ENCODE measurements at places on chromosomes 1 and 21. TPM values are rescaled to one million over a fixed set of nuclear protein-coding genes. Genes with fewer than 3 reads are reported as not detected.

The FAM110D gene
- polyA plus RNA-seq, result not detected

The FCRL5 gene
- not detected for polyA plus RNA-seq

The GPR52 gene
- 0.20 TPM for polyA plus RNA-seq

The MSH4 gene
- 0.01 TPM for polyA plus RNA-seq

The AADACL4 gene
- not detected for polyA plus RNA-seq

The ATAD3B gene
- polyA plus RNA-seq, result 15.4 TPM

The DCDC2B gene
- polyA plus RNA-seq, result not detected

The EVA1C gene
- 0.34 TPM for polyA plus RNA-seq

The C2CD2 gene
- polyA plus RNA-seq, result 19.7 TPM

The UBXN10 gene
- 0.05 TPM for polyA plus RNA-seq

- DNase-seq, result no peak
- H3K27me3 ChIP-seq, result peaks cover 54% of the 10 kb centered on the region
- no peaks in the 10 kb centered on the region for H3K36me3 ChIP-seq
- peaks cover 44% of the 10 kb centered on the region for H3K4me1 ChIP-seq
- peak overlapping the region; percentile 77 for H3K4me3 ChIP-seq
Observed at GRCh38 chr1:212606395-212607205, 2.0 kb upstream of the ATF3 start.

GRCh38 chr1:107171333-107171732 is 30.5 kb downstream of the NTNG1 start:
- no peaks in the 10 kb centered on the region for H3K27me3 ChIP-seq
- H3K36me3 ChIP-seq, result no peaks in the 10 kb centered on the region

DNA sequence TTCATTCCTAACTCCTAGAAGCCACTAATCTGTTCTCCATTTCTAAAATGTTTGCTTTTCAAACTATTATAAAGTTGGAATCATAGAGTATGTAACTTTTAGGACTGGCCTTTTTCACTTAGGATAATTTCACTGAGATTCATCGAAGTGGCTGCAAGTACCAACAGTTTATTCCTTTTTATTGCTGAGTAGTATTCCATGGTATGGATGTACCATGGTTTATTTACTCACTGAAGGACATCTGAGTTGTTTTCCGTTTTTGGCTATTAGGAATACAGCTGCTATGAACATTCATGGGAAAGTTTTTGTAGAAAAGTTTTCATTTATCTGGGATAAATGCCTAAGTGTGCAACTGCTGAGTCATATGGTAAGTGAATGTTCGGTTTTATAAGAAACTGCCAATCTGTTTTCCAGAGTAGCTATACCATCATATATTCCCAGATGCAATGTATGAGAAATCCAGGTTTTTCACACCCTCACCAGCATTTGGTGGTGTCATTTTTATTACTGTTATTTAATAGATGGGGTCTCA is 66.3 kb downstream of the SLC27A3 start:
- peaks cover 6% of the 10 kb centered on the region for H3K4me1 ChIP-seq
- H3K36me3 ChIP-seq, result 0 out of 2 replicates have a peak, but pooled peaks cover 1% of the 10 kb centered on the region
- DNase-seq, result no peak
- no peak overlapping the region for H3K27ac ChIP-seq
- H3K4me3 ChIP-seq, result no peak overlapping the region
- H3K27me3 ChIP-seq, result no peaks in the 10 kb centered on the region

DNA sequence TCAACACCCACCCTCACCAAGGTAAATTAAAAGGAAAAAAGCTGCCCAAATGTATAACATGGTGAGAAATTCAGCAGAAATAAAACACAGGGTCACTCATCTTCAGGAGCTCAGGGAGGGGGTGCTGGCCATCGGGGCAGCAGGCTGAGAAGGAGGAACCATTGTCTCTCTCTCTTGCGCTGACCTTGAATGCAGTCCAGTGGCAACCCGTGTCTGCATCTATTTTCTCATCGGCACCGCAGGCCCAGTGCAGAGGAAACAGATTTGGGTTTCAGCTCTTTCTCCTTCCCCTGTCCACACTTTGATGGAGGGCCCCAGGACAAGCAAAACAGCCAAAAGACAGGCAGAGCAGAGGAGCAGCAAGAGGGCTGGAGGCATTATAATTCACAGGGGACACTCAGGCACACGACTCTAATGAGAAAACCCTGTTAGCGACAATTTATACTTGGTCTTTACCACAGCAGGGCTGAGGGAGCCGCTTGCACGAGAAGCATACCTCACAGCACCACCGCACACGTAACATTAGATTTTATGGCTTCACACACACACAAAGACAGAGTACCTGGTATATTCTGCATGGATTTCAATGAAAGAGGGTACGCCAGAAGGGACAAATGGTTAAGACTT is 18.6 kb downstream of the MKNK1 start:
- H3K36me3 ChIP-seq, result peaks cover 11% of the 10 kb centered on the region
- H3K27ac ChIP-seq, result no peak overlapping the region
- no peak for DNase-seq
- no peak overlapping the region for H3K4me3 ChIP-seq
- peaks cover 6% of the 10 kb centered on the region for H3K4me1 ChIP-seq
- no peaks in the 10 kb centered on the region for H3K27me3 ChIP-seq

GRCh38 chr1:218588540-218589172 is 243.5 kb downstream of the TGFB2 start:
- H3K36me3 ChIP-seq, result no peaks in the 10 kb centered on the region
- DNase-seq, result no peak
- H3K4me1 ChIP-seq, result no peaks in the 10 kb centered on the region
- no peak overlapping the region for H3K27ac ChIP-seq
- no peaks in the 10 kb centered on the region for H3K27me3 ChIP-seq
- no peak overlapping the region for H3K4me3 ChIP-seq

DNA sequence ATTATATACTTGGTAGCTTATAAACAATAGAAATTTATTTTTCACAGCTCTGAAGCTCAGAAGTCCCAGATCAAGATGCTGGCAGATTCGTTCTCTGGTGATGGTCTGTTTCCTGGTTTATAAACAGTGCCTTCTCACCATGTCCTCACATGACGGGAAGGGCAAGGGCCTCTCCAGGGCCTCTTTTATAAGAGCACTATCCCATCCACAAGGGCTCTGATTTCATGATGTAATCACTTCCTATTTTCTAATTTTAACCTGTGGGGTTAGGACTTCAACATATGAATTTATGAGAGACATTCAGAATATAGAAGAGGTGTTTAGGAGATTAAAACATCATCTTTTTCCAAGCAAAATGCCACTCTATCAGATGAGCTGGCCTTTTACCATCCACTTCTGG is 32.1 kb upstream of the PLPPR4 start:
- H3K27ac ChIP-seq, result no peak overlapping the region
- no peaks in the 10 kb centered on the region for H3K27me3 ChIP-seq
- no peak overlapping the region for H3K4me3 ChIP-seq
- H3K4me1 ChIP-seq, result no peaks in the 10 kb centered on the region

DNA sequence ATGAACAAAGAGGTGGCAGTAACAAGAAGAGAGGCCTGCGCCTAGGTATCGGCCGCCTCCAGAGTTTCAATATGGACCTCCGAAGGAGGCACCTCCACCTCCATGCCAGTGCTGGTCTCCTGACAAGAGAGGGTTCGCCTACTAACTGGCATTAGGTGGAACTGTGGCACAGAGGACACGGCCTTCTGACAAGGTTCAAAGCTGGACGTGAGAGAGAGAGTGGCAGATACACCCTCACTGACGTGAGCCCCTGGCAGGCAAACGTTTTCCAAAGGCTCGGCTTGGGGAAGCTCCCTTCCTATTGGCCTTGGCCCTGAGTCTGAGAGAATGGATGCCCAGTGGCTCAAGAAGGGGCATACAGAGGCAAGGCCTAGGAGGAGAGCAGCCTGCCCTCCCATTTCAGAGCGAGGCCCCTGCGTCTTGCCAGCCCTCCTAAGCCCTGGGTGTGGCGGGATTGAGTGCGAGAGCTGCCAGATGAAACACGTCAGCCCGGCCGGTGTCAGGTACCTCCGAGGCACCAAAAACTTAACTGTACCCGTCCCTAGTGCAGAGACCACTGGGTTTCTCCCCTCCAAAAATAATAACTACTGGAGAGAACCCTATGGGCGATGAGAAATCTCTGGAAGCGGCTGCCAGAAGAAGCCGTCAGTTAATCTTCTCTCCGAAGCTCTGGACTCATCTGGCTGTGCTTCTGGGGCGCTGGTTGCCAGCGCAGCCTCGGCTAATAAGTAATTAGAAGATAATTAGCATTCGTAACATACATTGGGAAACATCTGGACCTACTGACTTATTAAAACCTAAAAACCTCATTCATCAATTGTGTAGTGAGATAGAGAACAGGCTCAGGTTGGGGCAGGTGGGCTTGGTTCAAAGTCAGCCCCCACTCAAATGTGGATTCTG is 283.6 kb downstream of the NPHP4 start:
- no peak overlapping the region for H3K4me3 ChIP-seq
- H3K36me3 ChIP-seq, result no peaks in the 10 kb centered on the region
- H3K4me1 ChIP-seq, result no peaks in the 10 kb centered on the region
- H3K27me3 ChIP-seq, result peaks cover 4% of the 10 kb centered on the region
- no peak overlapping the region for H3K27ac ChIP-seq

DNA sequence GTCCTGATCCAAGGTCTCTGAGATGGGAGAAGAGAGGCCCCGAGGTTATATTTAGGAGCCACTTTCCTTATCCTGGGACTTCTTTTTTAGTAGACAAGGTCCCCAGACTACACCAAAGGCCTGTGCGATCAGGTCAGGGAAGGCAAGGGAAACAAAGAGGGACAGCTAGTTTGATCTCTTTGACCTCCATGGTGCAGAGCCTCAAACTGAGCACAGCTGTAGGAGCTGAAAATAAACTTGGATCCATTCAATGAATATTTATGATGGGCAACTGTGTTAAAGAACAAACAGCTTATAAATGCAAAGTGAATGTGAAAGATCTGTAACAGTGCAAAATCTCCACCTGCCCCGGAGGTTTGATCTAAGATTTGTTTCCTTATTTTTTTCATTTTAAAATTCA is 256.6 kb downstream of the DYRK1A start:
- no peak overlapping the region for H3K27ac ChIP-seq
- H3K36me3 ChIP-seq, result no peaks in the 10 kb centered on the region
- H3K4me1 ChIP-seq, result no peaks in the 10 kb centered on the region
- no peak for DNase-seq
- no peak overlapping the region for H3K4me3 ChIP-seq

DNA sequence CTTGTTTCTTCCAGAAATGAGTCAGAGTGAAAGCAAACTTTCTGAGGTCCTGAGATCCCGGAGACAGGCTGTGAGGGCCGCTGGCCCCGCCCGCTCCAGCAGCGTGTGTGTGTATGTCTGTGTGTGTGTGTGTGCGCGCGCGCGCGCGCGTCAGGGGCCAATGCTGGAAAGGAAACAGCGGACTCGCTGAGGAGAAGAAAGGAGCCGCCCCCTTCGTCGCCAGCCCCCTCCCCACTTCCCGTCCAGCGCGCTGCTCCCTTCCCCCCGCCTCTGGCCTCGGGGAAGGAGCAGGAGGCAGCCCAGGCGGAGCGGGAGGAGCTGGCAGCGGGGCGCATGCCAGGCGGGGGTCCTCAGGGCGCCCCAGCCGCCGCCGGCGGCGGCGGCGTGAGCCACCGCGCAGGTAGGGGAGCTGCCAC is at the start of gene DISC1:
DISC1 (plus strand) TSS at position 256 of the 416 bp plus-strand sequence; CDS start at position 334, 78 bp downstream.
- peaks cover 37% of the 10 kb centered on the region for H3K4me1 ChIP-seq
- peak within 1 kb of the TSS; percentile 78 for H3K4me3 ChIP-seq
- peak within 1 kb of the TSS; percentile 57 for H3K27ac ChIP-seq
- peak; percentile 80 for DNase-seq
- no peaks in the 10 kb centered on the region for H3K36me3 ChIP-seq

- H3K4me3 ChIP-seq, result no peak overlapping the region
- H3K4me1 ChIP-seq, result peaks cover 11% of the 10 kb centered on the region
Observed at GRCh38 chr1:89781494-89782126, 39.2 kb upstream of the LRRC8D start.

DNA sequence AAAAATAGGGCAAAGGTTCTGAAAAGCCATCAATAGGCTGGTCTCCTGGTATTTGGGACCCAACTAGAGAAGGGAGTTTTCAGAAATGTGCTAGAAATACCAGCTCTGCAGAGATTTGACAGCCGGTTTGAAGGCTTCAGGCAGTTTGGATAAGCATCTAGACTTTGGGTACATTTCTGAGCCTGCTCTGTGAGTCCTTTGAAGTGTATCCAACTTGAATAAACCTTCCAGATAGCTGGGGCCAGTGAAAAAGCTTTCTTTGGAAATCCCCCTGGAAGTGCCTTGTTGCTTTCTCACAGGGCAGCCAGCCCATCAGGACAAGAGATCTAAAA is 6.4 kb upstream of the PEF1 start:
- peak; percentile 24 for DNase-seq
- peaks cover 45% of the 10 kb centered on the region for H3K4me1 ChIP-seq
- no peak overlapping the region for H3K4me3 ChIP-seq
- peak overlapping the region; percentile 34 for H3K27ac ChIP-seq

GRCh38 chr1:175265091-175265490 is 72.5 kb upstream of the KIAA0040 start:
- no peak overlapping the region for H3K27ac ChIP-seq
- H3K4me1 ChIP-seq, result no peaks in the 10 kb centered on the region
- H3K4me3 ChIP-seq, result no peak overlapping the region

GRCh38 chr1:9561429-9561828 is 22.2 kb downstream of the SLC25A33 start:
- DNase-seq, result no peak
- H3K4me1 ChIP-seq, result peaks cover 90% of the 10 kb centered on the region
- peaks cover 51% of the 10 kb centered on the region for H3K36me3 ChIP-seq
- no peak overlapping the region for H3K4me3 ChIP-seq
- peak overlapping the region; percentile 8 for H3K27ac ChIP-seq
- H3K27me3 ChIP-seq, result no peaks in the 10 kb centered on the region

DNA sequence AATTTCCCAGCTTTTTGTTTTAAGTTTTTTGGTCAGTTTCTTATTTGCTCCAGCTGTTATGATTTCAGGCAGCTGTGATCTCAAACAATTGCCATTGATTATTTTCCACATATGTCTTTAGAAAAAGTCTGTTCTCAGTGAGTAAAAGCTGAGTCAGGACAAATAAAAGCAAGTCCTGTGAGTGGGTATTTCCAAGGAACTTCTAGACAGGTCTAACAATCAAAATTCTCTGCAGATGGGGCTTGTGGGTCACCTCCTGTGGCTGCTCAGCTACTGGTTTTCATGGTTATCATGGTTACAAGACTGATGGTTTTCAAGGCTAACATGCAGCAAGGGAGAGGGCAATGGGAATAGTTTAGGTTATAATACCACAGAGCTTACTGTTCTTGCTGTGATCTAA is 585.7 kb downstream of the LMO4 start:
- H3K4me3 ChIP-seq, result no peak overlapping the region
- no peaks in the 10 kb centered on the region for H3K27me3 ChIP-seq
- DNase-seq, result no peak

- H3K4me1 ChIP-seq, result no peaks in the 10 kb centered on the region
- no peak overlapping the region for H3K27ac ChIP-seq
- H3K4me3 ChIP-seq, result no peak overlapping the region
- no peaks in the 10 kb centered on the region for H3K27me3 ChIP-seq
- DNase-seq, result no peak
- no peaks in the 10 kb centered on the region for H3K36me3 ChIP-seq
Observed at GRCh38 chr1:53475664-53476063, 16.5 kb downstream of the DMRTB1 start.

- peak; percentile 57 for DNase-seq
- H3K27ac ChIP-seq, result no peak overlapping the region
- H3K4me1 ChIP-seq, result peaks cover 36% of the 10 kb centered on the region
Observed at GRCh38 chr1:52662645-52663313, 29.8 kb downstream of the SHISAL2A start.

DNA sequence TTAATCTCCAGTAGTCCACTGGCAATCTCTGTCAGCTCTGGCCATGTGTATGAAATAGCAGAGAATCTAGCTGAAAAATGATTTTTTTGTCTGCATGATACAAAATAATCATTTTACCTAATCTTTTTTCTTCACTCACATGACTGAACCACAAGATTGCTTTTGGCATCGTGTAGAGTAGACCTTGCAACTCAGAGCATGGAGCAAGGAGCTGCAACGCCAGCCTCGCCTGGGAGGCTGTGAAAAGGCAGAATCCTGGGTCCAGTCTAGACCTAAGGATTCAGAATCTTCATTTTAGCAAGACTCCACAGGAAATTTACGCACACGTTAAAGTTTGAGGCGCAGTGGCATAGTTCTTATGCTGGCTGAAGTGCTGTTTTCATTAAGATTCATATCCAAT is 40.2 kb downstream of the TOMM20 start:
- DNase-seq, result no peak
- no peak overlapping the region for H3K27ac ChIP-seq
- peaks cover 53% of the 10 kb centered on the region for H3K4me1 ChIP-seq
- H3K27me3 ChIP-seq, result no peaks in the 10 kb centered on the region
- H3K4me3 ChIP-seq, result no peak overlapping the region

Measured in HepG2 (cell line).